ENCODE measurements at places on chromosomes 7 and 10.

- no peak for DNase-seq
These were observed 42.8 kb upstream of the SLC13A1 start for GRCh38 chr7:123242467-123243092.

GRCh38 chr10:105986486-105986885, 1178.0 kb downstream of the SORCS1 start:
- no peak for DNase-seq

- no peak for DNase-seq
These were observed 473 bp upstream of the GPER1 start for GRCh38 chr7:1087465-1087814.

GRCh38 chr7:54596747-54597146, 54.6 kb downstream of the VSTM2A start:
- DNase-seq = peak; percentile 2

DNA sequence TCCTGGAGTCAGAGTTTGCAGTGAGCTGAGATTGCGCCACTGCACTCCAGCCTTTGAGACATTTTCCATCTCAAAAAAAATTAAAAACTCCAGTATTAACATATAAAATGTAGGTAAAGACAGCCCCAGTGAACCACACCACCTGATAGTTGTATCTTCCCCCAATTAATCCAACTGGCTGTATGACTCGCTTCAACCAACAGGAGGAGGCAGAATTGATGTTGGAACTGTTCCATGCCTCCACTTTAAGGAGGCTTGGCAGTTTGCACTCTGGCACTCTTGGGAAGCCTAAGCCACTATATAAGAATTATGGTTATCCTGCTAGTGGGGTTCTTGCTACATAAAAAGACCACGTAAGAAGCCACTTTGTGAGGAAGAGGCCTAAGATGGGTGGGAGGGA, 72.7 kb downstream of the STK17A start:
- DNase-seq = no peak

DNA sequence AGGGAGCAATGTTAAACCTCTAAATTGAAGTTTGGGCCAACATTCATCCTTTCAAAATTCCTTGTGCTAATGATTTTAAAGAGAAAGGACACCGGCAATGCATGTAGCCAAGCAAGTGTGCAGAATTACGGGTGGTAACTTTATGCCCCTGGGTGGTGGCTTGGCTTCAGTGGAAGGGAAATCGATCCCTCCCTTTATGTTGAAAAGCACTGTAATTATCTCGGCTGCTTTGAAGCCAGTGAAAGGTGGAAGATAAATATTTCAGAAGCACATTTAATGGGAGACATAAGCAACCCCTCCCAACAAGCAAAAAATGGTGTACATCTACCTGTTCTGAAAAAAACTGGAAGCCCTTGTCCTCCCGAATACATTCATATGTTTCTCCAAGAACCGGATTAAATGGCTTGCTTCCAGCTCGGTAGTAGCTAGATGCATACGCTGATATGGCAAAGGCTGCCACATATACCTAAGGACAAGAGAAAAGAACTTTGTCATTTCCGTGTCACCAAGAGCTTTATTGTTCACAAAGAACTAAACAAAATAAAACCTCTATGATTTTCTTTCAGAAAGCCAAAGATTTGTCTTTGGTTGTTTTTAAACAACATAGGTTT, 73.3 kb upstream of the GSDME start:
- DNase-seq = no peak

GRCh38 chr10:85148693-85149640, 820.6 kb downstream of the CCSER2 start:
- DNase-seq = no peak

DNA sequence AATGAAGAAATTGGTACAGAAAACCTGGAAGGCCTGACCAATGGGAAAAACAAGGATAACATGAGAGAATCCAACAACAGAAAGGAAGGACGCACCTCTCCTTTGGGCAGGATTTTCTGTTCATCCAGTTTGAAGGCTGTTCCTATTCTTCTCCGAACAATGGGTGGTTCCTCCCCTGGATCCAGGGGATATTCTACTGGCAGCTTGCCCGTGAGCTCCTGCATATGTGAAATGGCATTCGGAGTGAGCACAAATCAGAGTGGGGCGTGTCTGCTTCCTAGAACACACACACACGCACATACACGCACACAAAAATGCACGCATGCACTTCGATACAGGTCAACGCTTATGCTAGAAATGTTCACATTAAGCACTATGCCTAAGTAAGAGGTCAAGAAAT, 83.5 kb downstream of the PRPF18 start:
- no peak for DNase-seq

- DNase-seq = no peak
These were observed 638.3 kb upstream of the TPK1 start for GRCh38 chr7:145474009-145474686.
